Stimulated activated CD8-positive, alpha-beta memory T cell treated with anti-CD3 and anti-CD28 coated beads, Interleukin-4, amount 100 ng/mL, for 1 hour (primary cell): ENCODE measurements at places on chromosomes 7 and 10.

DNA sequence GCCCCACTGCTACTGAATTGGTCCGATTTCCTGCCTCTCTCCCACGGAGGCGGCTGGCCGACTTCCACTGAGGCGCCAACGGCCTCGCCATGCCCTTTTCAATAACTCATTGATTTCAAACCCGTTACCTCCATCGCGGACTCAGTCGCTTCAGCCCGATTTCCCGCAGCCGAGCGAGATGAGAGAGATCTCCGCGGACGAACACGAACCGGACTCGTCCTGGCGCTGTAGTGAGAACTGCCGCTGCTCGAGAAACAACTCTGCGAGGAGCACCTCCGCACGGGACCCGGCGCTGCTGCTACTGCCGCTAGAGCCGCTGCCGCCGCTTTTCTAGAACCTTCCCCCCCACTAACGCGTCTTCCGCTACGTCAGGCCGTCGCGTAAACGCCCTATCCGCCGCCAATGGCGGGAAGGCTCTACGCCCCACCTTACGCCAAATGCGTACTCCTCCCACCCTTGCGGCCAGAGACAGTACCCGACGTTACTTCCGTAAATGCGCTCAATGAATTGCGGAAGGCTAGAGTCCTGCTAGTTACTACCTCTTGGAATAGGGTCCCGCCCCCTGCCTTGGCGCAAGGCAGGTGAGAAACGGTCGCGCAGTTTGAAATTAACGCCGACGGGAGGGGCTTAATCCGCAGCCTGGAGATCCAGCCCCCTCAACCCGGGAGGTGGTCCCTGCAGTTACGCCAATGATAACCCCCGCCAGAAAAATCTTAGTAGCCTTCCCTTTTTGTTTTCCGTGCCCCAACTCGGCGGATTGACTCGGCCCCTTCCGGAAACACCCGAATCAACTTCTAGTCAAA, at the start of gene HNRNPA2B1:
TSS of gene HNRNPA2B1 (minus strand) at position 303 of the 803 bp plus-strand sequence. CDS start at position 134, 169 bp downstream.
- DNase-seq, result peak; percentile 97

DNA sequence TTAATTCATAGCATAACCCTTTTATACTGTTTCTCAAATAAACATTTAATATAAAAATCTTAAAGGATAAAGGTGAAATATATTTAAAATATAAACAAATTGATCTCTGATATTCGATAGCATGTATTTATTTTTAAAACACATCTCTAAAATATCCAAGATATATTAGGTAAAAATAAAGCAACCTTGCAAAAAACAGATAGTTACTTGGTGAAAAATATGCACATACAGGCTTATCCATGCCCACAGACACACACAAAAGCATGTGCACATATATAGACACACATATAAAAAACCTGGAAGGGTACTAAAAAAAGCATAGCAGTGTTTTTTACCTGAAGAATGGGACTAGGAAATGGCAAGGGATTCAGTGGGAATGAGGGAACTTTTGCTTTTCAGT, 19.8 kb downstream of the POT1 start:
- no peak for DNase-seq

DNA sequence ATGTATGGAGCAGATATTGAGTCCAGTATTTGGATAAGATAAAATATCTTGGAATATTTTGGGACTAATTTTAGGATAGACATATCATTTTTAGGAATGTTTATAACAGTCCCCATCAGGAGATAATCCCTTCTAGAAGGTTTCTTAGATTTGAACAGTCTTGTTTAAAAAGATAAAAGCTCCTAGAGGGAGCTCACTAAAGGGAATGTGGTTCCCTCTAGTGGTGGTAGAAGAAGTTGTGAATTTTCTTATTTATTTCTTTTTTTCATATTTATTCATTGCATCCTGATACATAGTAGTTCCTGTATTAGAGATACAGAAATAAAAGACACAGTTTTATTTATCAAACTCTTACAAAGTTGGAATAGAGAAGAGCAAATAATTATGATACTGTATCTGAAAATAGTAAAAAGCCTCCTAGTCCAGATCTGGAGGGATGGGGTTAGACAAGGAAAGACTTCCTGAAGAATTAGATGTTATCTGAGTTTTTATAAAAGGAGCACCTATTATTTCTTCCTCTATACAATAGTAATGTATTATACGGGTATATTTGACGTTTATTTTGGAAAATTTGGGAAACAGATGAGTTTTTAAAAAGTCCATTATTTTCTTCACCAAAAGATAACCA, 24.5 kb upstream of the KLF14 start:
- DNase-seq, result no peak

- DNase-seq, result no peak
Observed at GRCh38 chr10:30412901-30413300, 21.1 kb upstream of the MAP3K8 start.

GRCh38 chr7:111475959-111476358, 86.3 kb downstream of the IMMP2L start:
- DNase-seq, result no peak

- no peak for DNase-seq
Observed at GRCh38 chr10:72107325-72108003, 19.1 kb upstream of the SPOCK2 start.

- peak; percentile 49 for DNase-seq
Observed at GRCh38 chr7:6026011-6026819, 5.0 kb upstream of the ANKRD61 start.

GRCh38 chr10:9254353-9254752, 1199.9 kb downstream of the GATA3 start:
- no peak for DNase-seq

DNA sequence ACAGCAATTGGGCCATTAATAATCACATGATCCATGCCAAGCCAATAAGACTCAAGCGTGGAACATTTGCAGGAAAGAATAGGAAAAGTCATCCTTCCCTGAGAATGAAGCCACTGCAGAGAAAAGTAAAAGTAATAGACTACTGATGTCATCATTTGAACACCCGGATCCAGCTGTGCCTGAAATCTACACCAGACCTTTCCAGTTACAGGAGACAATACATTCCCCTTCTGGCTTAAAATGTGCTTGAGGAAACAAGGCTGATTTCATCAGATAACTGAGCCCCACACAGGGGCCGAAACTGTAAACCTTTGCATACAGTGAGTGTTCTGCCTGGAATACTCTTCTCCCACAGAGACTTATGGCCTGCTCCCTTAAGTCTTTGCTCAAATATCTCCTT, 232.8 kb downstream of the KCNMA1 start:
- no peak for DNase-seq

- no peak for DNase-seq
Observed at GRCh38 chr7:99786726-99787335, 2.8 kb upstream of the CYP3A4 start.

DNA sequence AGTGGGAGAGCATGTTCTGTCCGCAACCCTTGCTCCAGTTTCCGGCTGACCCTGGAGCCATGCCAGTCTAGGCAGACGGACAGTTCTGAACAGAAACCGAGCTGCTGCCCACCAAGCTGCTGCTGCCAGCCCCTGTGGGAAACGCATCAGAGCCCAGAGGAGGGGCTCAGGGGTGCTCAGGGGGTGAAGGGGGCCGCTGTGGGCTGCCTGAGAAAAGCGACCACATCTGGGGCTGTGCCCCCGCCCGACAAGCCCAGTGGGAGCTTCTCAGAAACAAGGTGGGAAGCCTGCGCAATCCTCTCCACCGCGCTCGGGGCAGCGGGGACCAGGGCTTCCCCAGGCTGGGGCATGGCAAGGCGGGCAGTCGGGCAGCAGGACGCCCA, 38.8 kb upstream of the CFAP46 start:
- no peak for DNase-seq

DNA sequence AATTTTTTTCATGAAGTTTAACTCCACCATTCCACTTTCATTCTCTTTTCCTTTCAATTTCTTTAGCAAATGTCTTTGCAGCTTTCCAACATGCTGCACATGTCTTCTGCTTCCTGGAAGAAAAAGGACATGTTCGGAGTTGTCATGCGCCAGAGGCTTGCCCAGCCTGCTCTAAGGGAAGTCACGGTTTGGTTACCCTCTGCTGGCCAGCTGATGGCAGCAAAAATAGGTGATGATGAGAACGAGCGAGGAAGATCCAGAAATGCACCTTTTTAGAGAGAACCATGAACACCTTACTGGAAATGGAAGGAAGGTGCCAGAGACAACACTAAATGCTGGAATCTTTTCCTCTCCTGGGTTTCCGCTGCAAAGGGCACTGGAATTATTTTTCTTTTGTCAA, 4.9 kb upstream of the ZSCAN21 start:
- DNase-seq, result no peak

GRCh38 chr10:70341016-70341415, 41.4 kb downstream of the LRRC20 start:
- no peak for DNase-seq

DNA sequence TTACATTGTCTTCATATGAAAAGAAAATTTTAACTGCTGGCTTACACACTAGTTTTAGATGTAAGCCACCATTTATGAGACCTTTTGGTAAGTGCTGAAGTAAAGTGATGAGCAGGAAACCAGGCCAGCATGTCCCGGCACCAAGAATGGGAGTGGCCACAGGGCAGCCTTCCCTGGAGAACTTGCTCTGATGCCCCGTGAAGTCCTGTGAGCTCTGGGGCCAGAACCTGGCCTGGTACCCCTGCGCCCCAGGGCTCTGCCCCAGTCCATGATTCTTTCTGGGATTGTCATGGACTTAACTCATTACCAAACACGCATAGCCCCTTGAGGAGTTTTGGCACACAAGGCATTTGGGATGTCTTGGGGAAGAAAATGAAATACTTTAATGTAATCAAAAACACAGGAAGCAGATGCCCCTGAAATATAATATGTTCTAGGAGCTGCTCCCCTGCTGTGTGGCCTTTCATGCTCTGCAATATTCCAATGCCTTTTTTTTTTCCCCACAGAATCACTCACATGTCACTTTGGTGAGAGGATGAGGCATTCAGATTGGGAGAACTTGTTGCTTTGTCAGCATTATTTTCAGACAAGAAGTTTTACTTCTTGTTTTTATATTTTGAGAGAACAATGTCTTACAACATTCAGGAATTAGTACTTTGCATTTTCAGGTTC, 53.1 kb upstream of the CXCL12 start:
- no peak for DNase-seq

DNA sequence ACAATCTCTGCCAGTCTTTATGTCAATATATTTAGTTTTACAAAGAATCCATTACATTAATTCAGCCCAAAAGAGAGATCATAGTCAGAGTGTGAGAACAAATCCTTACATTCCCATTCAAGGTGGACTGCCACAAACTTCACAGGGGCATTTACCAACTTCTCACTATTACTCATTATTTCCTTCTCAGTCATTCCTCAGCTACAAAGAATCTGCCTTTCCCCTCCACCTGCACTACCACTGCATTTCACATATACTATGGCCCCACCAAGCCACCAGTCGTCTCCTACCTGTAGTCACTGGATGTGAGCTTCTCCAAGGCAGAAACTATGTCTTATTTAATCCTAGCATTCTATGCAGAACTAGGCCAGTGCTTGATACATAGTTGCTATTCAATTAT, 94.3 kb downstream of the USP6NL start:
- DNase-seq, result no peak

GRCh38 chr7:102810916-102811315, 62.1 kb downstream of the FAM185A start:
- DNase-seq, result no peak

GRCh38 chr7:11006291-11006690, 32.6 kb downstream of the PHF14 start:
- DNase-seq, result no peak

GRCh38 chr7:114865564-114865963, 56.3 kb upstream of the MDFIC start:
- DNase-seq, result peak; percentile 30

- DNase-seq, result no peak
Observed at GRCh38 chr7:47940088-47941013, 7.9 kb downstream of the PKD1L1 start.

GRCh38 chr7:65953890-65954450, 28.0 kb downstream of the GUSB start:
- no peak for DNase-seq

DNA sequence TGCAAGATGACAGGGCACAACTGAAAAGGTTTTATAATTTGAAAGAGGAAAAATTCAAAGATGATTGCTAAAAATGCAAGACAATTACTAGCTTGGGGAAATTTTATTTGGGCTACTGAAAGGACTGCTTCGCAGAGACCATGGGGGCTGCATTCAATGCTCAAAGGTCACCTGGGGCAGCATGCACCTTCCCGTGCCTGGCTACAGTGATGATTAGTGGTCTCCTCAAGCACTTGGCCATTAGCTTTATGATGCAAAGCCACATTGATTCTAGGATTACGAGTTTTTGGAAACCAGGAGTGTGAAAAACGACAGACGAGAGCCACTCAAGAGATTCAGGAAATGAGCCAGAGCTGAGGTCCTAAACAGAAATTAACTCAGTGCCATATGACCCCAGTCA, 764.6 kb downstream of the PHTF2 start:
- no peak for DNase-seq

GRCh38 chr10:61752111-61753011, 89.6 kb downstream of the CABCOCO1 start:
- DNase-seq, result no peak

- DNase-seq, result no peak
Observed at GRCh38 chr10:112122827-112123226, 60.7 kb downstream of the GPAM start.

GRCh38 chr10:131145756-131146155, 165.8 kb downstream of the TCERG1L start:
- no peak for DNase-seq

DNA sequence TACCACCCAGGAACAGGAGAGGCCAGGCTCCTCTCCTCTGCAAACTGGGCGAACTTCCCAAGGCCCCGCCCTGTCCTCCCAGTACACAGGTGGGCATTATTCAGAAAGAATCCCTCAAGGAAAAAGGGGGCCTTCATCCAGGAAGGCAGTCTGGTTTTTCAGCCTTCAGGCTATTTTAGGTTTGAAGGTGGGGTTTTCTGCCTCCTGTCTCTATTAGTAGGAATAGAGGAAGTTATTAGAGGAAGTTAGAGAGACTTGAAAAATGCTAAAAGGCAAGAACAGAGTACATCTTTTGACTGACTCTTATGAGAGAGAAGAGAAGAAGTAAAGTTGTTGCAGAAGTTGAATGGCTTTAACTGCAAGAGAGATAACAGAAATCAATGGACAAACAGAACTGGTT, 250.9 kb upstream of the SORCS1 start:
- no peak for DNase-seq

DNA sequence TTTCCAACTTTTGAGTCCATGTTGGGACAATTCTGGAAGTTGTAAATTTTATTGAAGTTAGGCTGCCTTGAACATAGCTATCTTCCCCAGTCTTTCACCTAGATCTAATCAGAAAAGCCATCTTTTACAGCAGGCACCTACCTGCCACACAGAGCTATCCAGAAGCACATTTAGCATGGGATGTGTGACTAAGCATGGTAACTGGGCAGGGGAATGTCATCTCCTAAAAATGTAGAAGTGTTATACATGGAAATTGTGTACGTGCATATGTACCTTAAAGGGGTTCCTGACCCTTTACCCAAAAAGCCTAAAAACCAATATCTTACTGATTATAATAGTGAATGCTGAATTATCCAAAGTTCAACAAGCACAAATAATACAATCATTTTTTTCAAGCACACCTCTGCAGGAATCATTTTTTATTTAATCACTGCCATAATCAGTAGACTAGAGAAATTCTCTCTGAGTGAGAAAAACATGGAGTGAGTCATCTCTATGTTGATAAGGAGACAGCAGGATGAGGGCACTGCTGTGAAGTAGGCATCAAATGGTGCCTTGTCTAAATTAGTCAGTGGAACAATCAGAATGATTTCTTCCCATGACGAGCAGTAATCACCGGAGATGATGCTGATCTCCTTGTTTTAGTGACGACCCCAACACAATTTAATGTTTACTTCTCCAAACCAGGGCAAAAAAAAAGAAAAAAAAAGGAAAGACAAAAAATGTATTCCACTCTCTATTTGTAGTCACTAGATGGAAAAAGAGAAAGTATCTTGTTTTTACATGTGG, 75.9 kb downstream of the SORBS1 start:
- no peak for DNase-seq

GRCh38 chr10:33734393-33735155, 400.1 kb upstream of the NRP1 start:
- no peak for DNase-seq
